ENCODE measurements at places on chromosomes 12 and 14.

- DNase-seq = no peak
Observed at GRCh38 chr14:72678356-72678755, 215.5 kb downstream of the DPF3 start.

DNA sequence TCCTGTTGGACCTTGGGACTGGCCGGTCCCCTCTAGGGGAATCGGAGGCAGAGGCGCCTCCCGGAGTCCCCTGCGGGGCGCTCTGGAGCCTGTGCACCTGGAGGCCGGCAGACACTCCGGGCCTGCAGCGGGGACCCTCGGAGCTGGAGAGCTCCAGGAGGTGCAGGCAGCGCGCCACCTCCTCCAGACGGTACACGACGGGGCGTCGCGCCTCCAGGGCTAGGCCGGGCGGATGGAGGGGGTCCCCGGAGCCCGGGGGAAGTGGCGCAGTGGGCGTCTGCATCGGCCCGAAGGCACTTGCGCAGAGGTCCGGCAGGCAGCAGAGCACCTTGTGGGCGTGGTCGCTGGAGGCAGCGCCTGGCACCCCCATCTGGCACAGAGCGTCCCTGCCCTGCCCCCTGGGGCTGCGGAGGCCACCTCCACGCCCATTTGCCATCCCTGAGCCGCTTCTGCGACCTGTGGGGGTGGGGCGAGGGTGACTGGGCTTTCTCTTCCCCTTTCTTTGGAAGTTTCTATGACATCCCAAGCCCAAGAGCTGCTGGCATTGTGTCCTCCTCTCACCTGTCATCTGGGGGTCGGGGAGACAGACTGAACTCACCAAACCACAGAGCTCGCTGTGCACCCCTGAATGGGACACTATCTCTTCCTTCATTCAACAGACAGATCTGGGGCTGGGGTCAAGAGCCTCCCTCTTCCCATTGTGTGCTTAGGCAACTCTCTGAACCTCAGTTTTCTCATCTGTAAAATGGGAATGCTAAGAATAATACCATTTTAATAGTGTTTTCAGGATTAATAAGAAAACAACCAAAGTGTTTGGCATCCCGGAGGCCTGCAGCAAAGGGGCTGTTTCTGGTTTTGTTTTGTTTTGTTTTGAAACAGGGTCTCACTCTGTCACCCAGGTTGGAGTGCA, 37.5 kb upstream of the CORO1C start:
- no peak for DNase-seq

DNA sequence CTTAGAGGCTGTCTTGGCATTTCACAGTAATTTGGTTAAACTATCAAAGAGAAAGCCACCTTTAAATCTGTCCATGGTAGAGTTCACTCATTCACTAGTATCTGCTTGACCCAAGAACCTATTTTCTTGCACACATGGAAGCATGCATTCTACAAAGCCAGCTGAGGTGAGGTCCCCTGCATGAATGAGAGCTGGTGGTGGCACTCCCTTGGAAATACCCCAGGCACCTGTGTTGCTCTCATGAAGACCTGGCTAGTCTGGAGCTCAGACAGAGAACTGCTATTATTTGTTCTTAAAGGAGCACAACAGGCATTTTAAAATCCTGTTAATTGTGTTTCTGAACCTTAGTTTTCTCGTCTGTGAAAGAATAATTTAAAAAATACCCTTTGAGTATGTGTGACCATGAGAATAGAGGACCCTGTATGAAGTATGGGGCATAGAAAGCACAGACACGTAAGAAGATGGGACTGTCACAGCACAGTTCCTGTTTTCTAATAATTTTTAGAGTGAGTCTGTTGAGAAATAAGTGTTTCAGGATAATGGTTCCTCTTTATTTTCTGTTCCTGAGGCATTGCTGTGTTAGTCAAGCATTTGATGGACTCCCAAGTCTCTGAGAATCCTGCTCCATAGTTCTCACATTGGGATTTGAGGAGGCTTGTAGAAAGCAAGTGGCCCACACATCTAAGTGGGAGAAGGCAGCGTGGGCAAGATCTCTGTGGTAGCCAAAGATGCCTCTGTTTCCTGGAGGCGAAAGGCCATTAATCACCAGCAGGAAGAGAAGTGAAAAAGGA, 10.9 kb downstream of the RGS6 start:
- no peak for DNase-seq

DNA sequence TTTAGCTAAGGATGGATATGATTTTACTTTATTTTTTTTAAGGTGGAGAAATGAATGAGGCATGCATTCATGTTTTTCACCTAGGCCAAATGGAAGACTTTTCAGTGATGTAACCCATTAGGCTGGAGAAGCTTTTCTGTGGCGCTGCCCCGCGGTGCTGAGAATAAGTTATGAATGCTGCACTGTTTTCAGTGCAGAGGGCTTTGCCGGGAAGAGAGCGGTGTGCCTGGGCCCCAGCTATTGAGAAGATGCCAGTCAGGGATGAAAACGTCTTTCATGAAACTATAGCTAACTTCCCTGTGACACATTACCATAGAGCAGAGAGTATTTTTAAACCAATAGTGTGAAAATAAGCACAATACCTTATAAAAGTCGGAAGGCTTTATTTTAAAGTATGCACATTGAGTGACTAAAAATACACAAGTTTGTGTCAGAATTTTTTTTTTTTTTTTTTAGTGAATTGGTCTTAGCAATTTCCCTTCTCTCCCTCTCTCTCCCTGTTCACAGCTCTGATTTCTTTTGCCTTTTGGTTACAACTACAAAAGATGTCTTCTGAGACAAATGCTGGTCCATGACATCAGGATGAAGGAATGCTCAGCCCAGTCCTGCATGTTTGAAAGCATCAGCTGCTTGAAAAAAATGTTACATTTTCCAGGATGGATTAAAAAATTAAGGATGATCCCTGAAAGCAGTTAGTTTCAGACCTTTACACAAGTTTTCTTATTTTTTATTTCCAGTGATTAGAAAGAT, 48.3 kb downstream of the NPAS3 start:
- no peak for DNase-seq

- DNase-seq = no peak
Observed at GRCh38 chr14:96264853-96265252, 8.8 kb downstream of the BDKRB1 start.

- no peak for DNase-seq
Observed at GRCh38 chr14:55239320-55239719, 31.9 kb upstream of the FBXO34 start.

DNA sequence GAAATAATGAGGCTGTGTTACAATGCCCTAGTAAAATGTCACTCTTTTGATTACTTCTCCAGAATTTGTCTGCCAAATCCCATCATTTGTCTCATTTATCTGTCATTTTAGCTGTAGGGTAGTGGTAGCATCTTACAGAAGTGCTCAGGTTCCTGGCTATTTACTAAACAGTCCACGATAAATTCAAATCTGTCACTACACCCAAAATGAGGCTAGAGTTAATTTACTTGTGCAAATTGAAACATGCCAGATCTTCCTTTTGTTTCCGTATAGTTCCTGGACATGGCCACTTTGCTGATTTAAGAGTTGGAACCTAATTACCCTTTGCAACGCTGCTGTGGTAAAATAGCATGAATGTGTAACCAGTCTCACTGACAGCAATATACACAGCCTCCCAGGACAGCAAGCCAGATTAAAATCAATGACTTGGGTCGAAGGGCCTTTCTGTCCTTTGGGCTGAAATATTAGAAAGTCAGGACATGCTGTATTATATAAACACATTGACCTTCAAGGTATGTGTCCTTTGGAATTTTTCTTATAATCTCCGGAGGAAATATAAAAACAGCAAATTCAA, 485.4 kb downstream of the MDGA2 start:
- no peak for DNase-seq

GRCh38 chr12:19836456-19836855, 397.2 kb downstream of the AEBP2 start:
- no peak for DNase-seq

DNA sequence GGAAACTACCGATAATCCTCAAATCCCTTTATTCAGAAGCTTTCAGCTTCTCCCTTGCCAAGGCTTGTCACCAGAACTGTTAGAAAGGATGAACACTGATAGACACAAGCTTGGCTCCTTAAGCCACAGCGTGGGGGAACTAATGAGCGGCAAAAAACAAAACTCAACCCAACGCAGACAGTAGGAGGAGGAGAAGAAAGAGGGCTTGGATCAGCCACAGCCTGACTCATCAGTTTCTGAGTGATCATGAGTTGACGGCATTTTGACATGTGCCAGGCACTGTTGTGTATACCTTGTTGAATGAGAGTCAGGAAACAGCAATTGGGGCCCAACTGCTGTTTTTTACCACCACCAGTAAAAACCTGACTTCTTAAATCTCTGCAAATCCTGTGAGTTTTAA, 23.7 kb downstream of the PLXNC1 start:
- DNase-seq = no peak
